ENCODE measurements at places on chromosomes 1 and 21.

DNA sequence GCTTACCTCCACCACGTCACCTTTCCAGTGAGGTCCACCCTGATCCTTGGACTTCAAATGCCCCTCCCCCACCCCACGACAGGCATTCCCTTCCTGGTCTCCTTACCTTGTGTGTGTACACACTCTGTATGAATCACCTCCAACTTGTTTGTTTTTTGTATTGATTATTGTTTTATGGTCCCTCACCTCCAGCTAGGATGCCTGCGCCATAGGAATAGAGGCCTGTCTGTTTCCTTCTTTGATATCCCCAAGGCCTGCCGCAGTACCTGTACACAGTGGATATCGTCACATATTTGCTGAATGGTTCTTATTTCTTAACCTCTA is 219.6 kb upstream of the POU3F1 start:
- DNase-seq: no peak

GRCh38 chr21:26522704-26523103 is 50.4 kb downstream of the CYYR1 start:
- DNase-seq: no peak

- no peak for DNase-seq
Observed at GRCh38 chr1:61699911-61700851, 24.8 kb downstream of the TM2D1 start.

- no peak for DNase-seq
Observed at GRCh38 chr21:16968436-16968835, 544.4 kb upstream of the CXADR start.

- DNase-seq: no peak
Observed at GRCh38 chr1:30596470-30596869, 126.9 kb downstream of the MATN1 start.

GRCh38 chr1:234656070-234656895 is 46.3 kb upstream of the IRF2BP2 start:
- no peak for DNase-seq

- DNase-seq: no peak
Observed at GRCh38 chr1:153553096-153553495, 4.0 kb upstream of the S100A3 start.

DNA sequence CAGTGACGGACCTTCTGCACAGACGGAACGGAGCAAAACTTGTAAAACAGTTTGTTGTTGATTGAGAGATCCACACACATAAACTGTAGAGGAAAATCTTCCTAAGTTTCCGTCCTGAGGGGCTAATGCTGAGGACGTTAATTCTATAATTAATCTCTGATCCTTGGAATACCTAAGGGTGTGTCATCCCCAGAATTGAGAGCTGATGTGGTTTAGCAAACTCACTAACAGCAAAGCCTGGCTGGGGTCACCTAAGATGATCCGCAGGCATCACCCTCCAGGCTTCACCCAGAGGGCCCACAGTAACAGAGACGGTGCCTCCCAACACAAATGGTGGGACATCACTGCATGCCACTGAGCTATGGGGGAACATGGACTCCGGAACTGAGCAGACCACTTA is 97.5 kb downstream of the SMYD2 start:
- DNase-seq: no peak

- DNase-seq: no peak
Observed at GRCh38 chr1:145959957-145960467, 2.2 kb upstream of the LIX1L start.

GRCh38 chr21:18114810-18115209 is 129.8 kb upstream of the CHODL start:
- DNase-seq: no peak

DNA sequence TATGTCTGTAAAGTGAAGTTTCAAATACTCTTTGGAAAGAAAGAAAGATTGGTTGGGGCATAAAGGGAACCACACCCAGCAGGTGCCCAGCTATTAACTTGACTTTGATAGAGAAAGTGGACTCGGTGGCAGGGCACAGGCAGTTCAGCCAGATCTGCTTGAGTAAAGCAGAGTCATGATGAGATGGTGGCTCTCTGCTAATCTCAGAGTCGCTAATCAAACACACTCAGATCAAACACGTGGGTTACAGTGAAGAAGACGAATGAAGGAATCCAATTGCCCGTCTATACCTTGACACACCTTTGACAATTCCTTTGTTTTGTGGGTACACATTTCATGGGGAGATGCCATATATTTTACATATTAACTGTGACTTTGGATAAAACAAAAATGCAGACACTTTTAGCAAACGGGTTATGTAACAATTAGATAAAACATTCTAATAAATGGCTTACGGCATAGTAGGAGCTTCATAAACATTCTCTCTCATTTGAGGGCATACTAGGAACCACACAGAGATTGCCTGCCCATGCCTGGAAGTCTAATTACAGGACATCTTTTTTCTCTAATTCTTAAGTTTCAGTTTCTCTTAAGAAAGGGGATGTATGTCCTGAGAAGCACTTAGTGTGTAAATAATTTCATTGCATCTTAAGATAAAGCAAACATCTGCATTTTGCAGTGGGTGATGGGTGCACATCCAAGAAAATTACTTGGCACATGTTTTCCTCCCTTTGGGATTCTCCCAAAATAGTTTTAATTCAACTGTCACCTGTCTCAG is 7.2 kb downstream of the CBR1 start:
- DNase-seq: no peak

DNA sequence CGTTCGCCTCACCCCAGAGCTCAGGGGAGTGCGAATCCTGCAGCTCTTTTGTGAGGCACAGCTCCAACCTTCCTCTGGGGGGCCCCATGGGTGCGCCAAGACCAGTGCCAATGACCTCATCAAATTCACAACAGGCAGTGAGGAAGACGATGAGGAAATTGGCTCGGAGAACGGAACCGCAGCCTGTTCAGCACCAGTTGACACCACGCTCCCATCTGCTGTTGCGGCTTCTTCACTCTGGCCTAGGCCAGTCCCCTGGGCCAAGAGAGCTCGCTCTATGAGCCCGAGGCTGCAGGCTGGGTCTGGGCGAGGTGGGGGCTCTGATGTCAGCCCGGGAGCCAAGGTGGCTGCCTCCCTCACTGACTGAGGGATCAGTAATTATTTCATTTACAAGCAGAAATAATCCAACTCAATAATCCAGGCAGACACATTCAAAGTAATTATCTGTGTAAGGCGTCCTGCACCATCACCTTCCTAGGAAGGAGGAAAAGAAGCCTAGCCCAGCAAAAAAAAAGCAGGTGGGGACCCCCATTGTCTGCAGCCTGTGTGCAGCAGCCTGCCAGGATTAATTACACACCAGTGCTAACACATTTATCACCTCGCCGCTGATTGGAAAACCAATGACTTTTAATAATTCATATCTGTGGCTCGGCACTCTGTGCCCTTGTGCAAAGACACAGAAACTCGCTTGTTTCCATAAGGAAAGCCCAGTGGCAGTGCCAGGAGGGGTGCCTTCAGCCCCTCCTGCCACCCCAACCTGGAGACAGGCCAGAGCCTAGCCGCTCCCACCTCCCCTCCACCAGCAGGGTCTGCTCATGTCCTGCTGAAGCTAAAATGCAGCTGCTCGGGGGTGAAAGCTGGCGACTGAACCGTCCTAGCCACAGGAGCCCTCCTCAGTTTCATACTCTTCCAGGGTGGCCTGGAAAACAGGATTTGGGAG is 1.9 kb downstream of the PLEKHA6 start:
- DNase-seq: no peak

Data from NCI-H1417 treated with DMSO at 0.1 percent for 48 hours (cell line).